ENCODE measurements at places on chromosomes 4 and X. TPM values are rescaled to one million over a fixed set of nuclear protein-coding genes. Genes with fewer than 3 reads are reported as not detected.
A peak's percentile ranks its signal among the peaks of the same experiment; 100 is the strongest.

The TEX13C gene
- not detected for total RNA-seq

The GATA1 gene
- not detected for total RNA-seq

The VEGFD gene
- total RNA-seq, result not detected

The PORCN gene
- 8.4 TPM for total RNA-seq

The CSAG1 gene
- total RNA-seq, result not detected

GRCh38 chrX:74490247-74490646, 69.0 kb downstream of the SLC16A2 start:
- no peak for DNase-seq

- peak; percentile 54 for DNase-seq
Observed at GRCh38 chrX:153922932-153923857, 2.9 kb downstream of the ARHGAP4 start.

DNA sequence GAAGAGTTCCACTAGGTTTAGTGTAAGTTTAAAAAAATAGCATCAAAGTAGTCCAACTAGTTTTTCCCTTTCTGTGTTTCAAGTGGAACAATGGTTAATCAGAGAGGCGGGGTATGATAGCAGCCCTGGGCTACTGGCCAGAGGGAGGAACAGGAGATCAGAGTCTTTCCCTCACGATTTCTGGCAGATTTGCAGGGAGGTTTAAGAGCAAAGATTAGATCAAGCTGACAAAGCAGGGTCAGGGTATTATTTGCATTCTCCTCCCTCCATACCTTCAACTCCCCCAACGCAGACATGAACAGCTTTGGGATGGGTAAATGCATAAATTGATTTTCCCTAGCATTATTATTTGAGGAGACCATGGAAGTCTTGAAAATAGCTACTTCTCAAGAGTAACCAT, 277.6 kb upstream of the DIAPH2 start:
- DNase-seq, result peak; percentile 47

GRCh38 chrX:134935276-134935675, 55.5 kb upstream of the SMIM10 start:
- no peak for DNase-seq

- DNase-seq, result peak; percentile 42
Observed at GRCh38 chr4:108060164-108060563, 70.5 kb downstream of the HADH start.

DNA sequence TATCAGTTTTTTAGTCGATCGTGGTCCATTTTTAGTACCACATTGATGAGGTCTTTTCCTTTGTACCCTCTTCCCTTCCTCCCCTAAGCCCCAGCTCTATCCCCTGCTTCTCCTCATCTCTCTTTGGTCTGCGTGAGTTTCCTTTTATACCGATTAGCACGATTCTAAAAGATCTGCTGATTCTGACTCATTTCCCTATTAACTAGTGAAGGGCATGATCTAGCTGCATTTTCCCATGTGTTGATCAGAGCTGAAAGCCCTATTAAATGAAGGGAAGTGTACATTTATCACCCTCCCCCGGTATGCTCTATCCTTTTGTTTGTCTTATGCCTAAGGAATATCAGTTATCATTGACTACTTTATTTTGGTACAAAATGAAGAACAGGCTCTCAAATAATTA, 181.7 kb upstream of the NPY2R start:
- no peak for DNase-seq

DNA sequence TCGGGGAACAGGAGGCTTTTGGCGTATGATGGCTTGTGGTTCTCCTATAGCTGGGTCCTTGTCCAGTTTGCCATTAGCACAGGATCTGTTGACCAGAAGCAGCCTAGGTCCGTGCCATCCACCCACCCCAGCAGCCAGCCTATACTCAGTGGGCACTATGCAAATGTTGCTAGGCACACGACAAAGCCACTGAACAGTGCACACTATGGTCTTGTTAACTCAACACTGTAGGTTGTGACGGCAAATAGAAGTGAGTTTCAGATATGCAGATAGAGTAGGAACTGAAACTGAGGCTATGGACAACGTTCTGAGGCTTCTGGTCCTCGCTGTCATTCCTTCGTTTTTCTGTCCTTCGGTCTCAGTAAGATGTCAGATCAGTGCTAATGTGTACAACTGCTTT, 541.3 kb upstream of the TENM3 start:
- no peak for DNase-seq

DNA sequence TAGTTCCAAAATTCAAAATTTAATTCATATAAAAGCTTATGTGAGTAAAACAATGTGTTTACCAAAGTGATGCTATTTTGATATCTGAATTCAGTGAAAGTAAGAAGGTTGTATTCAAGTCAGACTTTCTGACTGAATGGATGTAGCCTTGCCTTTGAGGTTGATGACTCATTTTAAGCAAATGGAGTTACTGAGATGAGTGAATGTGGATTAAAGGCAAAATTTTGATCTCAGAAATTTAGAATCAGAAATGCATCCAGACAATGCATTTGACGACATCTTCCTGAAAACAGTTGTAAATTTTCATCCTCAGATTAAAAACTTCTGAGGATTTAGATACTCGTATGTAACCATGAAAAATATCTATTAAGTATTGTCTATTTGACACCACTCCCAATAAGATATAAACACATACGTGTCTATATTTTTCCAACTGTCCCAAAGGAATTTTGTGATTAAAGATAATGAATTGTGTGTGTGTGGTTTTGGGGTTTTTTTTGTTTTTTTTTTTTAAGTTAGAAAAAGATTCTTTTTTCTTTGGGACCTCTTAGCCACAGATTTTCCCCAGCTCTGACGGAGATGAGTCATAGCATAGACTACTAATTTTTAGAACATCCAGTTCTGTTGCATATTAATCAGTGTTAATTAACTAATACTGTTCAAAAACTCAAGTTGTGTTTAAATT, 34.4 kb downstream of the NFKB1 start:
- DNase-seq, result peak; percentile 51

GRCh38 chr4:53589511-53589910, 1.8 kb downstream of the LNX1 start:
- DNase-seq, result peak; percentile 45

Measured in fibroblast of villous mesenchyme (primary cell).